Activated naive CD4-positive, alpha-beta T cell treated with anti-CD3 and anti-CD28 coated beads, Interleukin-2, amount 10 ng/mL, durations not matched to agents 5 hours and 36 hours (primary cell): ENCODE measurements at places on chromosomes 5 and 9. TPM values are rescaled to one million over a fixed set of nuclear protein-coding genes. Genes with fewer than 3 reads are reported as not detected.

The TPM2 gene
- total RNA-seq = 14.9 TPM

The TIMD4 gene
- 3.4 TPM for total RNA-seq

The BARHL1 gene
- not detected for total RNA-seq

The PHF19 gene
- 310 TPM for total RNA-seq

The OLFM1 gene
- total RNA-seq = not detected

The DOCK2 gene
- total RNA-seq = 276 TPM

The TRIM7 gene
- 0.88 TPM for total RNA-seq

The FGFR4 gene
- 0.26 TPM for total RNA-seq

The NUTM2F gene
- not detected for total RNA-seq

The SCGB3A2 gene
- total RNA-seq = not detected

The PCDHGA6 gene
- 0.12 TPM for total RNA-seq

The IL13 gene
- total RNA-seq = 4.9 TPM

The ARID3C gene
- total RNA-seq = 0.18 TPM

The SLC34A1 gene
- total RNA-seq = 0.38 TPM

The FBP2 gene
- total RNA-seq = not detected

The WDR38 gene
- total RNA-seq = not detected

The IL9 gene
- not detected for total RNA-seq

The GNA14 gene
- total RNA-seq = not detected

The DTWD2 gene
- 2.5 TPM for total RNA-seq

The ZNF483 gene
- total RNA-seq = 2.8 TPM

The XRCC4 gene
- 8.1 TPM for total RNA-seq

The MARCOL gene
- not detected for total RNA-seq

The MELK gene
- total RNA-seq = 41.9 TPM

The SPATA31D4 gene
- not detected for total RNA-seq

The TRMO gene
- total RNA-seq = 29.2 TPM

The BRD9 gene
- 56.5 TPM for total RNA-seq

The B4GALT7 gene
- 25.2 TPM for total RNA-seq

The TSSK1B gene
- not detected for total RNA-seq

The CER1 gene
- not detected for total RNA-seq

The FAM120AOS gene
- 36.9 TPM for total RNA-seq

The PDE6A gene
- total RNA-seq = not detected

The WHRN gene
- 1.2 TPM for total RNA-seq

The HCN1 gene
- total RNA-seq = not detected

The ANXA2R gene
- 32.0 TPM for total RNA-seq

The NR6A1 gene
- 0.50 TPM for total RNA-seq

The MYOT gene
- total RNA-seq = not detected

The DDX4 gene
- total RNA-seq = 0.51 TPM

The NMUR2 gene
- not detected for total RNA-seq
